ENCODE measurements at places on chromosomes 6 and 20.
A peak's percentile ranks its signal among the peaks of the same experiment; 100 is the strongest.

GRCh38 chr6:25889877-25890853 lies 16.1 kb upstream of the SLC17A3 start:
- DNase-seq, result peak; percentile 50

DNA sequence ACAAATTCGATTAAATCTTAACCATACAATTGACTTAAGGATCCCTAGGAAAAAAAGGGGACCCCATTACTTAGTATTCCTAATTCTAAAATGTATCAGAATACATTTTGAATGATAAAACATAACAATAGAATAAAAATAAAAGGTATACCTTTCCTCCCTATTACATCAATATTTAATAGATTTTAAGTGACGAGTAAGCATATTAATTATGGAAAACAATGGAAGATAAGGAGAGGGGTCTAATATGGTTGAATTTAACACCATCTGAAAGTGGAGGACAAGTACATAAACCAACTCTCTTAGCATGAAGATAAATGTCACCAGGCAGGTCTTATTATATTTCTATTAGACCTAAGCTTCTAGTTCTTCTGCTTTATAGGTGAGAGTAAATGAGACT lies 232.1 kb downstream of the HAO1 start:
- no peak for DNase-seq

- DNase-seq, result no peak
These were observed 79.2 kb downstream of the STXBP5 start for GRCh38 chr6:147283460-147283859.

- DNase-seq, result no peak
These were observed 42.2 kb downstream of the C6orf132 start for GRCh38 chr6:42100029-42100901.

GRCh38 chr20:50534567-50534966 lies 24.4 kb downstream of the PTPN1 start:
- DNase-seq, result no peak

GRCh38 chr6:56541030-56541600 lies 101.6 kb downstream of the DST start:
- DNase-seq, result peak; percentile 52

- DNase-seq, result no peak
These were observed 145.9 kb upstream of the OLIG3 start for GRCh38 chr6:137640086-137640485.

DNA sequence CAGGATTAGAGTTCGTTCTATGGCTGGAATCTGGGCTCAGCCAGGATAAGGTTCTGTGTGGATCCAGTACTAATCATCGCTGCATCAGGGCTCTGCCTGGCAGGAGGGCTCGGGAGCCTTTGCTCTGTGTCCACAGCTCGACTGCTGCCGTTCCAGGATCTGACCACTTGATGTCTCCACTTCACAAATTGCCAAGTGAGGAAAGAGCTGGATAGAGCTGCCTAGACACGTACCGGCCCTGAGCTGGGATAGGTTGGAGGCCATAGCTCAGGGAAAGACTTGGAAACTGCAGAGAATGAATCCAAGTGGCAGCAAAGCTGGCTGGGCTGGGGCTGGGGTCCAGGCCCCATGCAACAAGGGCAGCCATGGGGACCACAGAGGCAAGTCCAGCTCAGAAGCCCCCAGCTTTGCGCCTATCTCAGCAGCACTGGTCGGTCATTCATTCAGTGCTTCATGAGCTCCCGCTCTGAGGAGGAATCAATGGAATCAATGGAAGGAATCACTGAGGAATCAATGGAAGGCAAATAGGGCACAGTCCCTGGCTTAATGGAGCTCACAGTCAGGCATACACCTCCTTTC lies 38.0 kb upstream of the TOP1 start:
- peak; percentile 72 for DNase-seq

DNA sequence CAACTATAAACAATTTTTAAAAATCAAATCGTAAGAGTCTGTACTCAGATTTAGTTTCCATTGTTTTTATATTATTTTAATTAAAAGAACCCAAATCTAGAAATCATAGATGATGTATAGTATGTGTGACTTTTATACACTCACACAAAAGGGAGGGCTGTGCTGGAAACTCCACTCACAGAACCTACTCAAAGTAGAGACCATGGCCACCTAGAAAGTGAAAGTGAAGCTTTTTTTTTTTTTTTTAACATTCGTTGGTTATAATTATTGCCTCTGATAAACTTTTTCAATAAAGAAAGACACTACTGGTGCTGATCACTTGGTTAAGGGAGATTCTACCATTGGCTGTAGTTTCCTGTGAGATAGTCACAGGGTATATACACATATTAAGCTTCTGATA lies 37.9 kb upstream of the PRL start:
- no peak for DNase-seq

DNA sequence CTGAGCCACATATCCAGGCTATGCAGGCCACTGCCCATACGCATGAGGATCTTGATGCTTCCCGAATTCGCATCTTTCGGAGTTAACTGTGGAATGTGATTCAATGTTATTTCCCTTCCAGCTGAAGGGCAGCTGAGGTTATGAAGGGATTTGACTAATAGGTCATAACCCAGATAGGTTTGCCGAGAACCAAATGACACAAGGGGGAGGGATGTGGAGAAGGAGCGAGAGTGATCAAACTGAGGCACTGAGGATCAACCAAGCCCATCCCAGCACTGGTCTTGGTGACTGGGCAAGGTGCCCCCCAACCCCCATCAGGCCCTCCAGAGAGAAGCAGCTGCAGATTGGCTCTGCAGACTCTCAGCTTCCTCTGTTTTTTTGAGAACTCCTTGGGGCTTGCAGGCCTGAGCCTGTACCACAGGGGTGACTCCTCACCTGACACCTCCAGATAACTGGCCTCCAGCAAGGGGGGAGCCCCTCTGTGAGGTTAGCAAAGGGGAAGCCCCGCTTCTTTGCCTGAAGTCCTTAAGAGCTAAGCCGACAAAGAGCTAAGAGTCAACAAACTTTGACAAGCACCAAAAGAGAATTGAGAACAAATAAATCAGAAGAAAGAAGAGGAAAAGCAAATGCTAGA lies 185.9 kb downstream of the PDE7B start:
- no peak for DNase-seq

DNA sequence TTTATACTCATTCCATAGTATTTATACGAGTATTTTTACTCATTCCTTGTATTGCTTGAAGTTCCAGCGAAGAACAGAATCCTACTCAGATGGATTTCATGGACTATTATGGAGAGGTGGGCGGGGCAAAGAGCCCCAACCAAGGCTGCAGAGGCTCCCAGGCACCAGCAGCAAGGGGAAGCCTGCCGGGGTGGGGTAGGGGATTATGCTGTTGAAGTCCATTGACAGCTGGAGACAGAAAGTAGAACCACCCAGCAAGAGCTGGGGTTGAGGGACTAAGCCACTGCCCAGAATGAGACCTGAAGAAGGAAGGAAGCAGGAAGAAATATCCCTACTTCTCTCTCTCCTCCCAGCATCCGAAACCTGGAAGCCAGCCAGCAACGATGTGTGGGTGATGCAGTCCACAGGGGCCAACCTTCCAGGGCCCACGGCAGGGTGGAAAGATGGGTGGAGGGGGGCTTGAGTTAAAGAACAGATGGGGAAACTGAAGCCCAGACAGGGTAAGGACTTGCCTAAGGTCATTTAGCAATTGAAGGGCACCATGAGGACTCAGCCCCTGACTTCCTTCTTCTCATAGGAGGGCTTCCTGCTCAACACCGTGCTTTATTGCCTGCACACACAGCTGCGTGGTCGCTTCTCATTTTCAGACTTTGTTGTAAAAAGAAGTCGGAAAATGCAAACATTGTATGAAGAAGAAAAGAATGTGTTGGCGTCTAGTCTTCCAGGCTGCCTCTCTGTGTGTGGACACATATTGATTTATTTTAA lies 18.3 kb upstream of the GTSF1L start:
- no peak for DNase-seq

DNA sequence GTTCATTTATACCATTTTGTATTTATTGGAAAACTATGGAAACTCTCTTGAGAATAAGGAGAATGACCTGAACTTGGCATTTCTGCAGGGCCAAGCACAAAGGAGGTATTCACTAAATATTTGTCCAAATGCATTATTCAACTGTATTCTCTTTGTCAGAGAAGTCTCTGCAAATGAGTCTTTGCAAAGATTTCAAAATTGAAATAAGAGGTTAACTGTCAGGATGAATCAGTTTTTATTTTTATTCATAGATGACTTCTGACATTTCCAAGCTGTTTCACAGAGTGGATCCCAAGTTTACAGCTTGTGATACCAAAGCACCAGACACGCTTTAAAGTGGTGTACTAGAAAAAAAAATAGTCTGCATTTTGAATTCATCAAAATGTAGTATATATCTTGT lies 131.6 kb downstream of the UTRN start:
- no peak for DNase-seq

GRCh38 chr20:24747010-24747712 lies 201.9 kb upstream of the CST7 start:
- DNase-seq, result no peak

DNA sequence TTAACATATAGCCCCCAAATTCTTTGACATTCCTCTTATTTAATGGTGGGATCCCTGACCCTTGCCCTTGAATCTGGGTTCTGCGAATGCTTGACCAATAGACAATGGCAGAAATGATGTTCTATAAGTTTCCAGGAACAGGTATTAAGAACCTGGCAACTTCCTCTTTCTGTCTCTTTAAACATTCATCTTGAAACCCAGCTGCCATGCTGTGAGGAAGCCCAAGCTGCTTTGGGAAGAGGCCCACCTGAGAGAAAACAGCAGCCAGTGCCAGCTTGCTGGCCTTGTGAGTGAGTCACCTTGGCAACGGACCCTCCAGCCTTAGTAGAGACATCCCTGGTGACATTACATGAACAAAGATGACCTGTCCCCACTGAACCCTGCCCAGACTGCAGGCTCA lies 45.2 kb upstream of the RALY start:
- no peak for DNase-seq

DNA sequence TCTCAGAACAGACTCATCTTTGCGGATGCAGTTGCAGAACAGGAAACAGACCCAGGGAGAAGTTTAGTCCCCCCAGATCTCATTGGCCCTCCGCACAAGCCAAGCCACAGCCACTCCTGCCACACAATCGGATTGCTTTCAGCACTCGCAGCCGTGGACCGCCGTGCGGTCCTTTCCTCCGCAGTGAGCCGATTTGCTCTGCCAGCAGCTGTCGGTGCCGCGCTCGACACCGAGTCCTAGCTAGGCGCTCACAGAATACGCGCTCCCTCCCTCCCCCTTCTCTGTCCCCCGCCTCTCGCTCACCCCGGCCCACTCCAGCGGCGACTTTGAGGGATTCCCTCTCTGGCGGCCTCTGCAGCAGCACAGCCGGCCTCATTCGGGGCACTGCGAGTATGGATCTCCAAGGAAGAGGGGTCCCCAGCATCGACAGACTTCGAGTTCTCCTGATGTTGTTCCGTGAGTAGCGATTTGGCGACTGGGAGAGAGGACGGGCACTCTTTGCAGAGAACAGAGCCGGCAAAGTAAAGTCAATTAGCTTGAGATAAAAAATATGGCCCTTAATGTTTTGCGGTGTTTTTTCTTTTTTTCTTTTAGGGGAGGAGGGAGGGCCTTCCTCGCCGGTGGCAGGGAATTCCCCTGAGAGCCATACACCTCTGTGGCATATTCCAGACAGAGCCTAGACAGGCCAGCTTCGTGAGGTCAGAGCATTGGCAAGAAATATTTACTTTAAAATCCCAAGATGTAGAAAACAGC lies at the start of gene LAMP5:
Gene LAMP5, plus strand, starts transcription at position 130 of the 753 bp plus-strand sequence. Its CDS starts 263 bp downstream, at position 393.
- no peak for DNase-seq

DNA sequence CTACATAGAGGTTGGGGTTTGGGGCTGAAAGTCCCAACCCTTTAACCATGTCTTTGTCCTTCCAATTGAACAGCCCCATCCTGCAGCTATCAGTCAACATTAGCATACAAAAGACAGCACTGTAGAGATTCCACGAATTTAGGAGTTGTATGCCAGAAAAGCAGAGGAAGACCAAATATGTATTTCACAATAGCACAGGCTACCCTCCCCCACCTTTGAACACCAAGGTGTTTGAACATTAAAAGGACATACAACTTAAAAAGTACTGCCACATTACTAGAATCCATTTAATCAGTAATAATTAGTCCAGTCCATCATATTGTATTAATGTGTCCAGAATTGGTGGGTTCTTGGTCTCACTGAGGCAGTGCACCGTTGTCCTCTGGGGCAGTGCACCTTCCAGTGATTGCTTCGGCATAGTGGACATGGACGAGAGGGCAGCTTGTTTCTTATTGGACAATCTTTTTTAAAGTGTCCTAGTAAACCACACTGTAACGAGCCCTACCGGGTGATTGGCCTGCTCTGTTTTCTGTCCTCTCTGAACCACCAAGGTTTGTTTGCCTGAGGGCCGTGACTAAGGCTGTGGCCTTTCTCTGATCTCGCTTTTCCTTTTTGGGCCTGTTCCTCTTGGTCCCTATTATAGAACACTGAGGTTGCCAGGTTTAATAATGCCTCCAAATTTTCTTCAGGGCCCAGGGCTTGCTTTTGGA lies 36.4 kb downstream of the GSTA4 start:
- no peak for DNase-seq

- DNase-seq, result no peak
These were observed 74.5 kb upstream of the AHI1 start for GRCh38 chr6:135572051-135572450.

- peak; percentile 39 for DNase-seq
These were observed 165.5 kb upstream of the BEND3 start for GRCh38 chr6:107280791-107281190.

DNA sequence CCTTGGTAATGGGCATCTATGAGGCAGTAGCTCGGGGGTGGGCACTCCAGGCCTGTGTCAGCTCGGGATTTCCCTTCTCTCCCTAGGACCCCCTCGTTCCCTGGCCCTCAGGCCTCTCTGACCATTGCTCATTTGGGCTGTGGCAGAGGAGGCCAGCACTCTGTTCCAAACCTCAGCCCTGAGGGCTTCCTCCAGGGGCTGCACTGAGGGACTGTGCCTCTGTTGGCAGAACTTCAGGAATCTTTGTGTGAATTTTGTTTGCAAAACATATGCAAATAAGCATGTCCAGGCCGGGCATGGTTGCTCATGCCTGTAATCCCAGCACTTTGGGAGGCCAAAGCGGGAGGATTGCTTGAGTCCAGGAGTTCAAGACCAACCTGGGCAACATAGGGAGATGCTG lies 11.0 kb downstream of the PACSIN1 start:
- no peak for DNase-seq

GRCh38 chr6:7921046-7921445 lies 10.5 kb upstream of the TXNDC5 start:
- no peak for DNase-seq

GRCh38 chr6:7649037-7649810 lies 59.2 kb downstream of the SNRNP48 start:
- no peak for DNase-seq

DNA sequence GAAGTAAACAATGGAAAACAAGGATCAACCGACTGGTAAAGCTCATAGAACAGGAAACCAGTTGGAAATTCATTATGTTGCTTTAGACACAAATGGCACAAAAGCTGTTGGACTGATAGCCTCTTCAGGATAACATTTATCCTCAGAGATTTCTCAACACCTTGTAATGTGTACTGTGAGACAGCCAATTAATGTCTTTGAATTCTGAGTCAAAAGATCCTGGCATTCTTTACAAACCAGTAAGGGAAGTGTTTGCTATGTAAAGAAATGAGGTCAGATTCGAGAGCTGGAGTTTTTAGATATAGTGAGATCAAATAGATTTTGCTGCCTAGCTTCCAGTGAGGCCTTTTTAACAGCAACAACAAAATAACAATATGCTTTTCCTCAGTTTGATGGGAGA lies 439.2 kb downstream of the C6orf118 start:
- DNase-seq, result no peak

- no peak for DNase-seq
These were observed 61.5 kb upstream of the RIPOR2 start for GRCh38 chr6:24997231-24997630.

GRCh38 chr6:162463576-162463975 lies 264.0 kb downstream of the PRKN start:
- DNase-seq, result no peak

All from erythroblast (primary cell).